ENCODE measurements at places on chromosomes 5 and 9. TPM values are rescaled to one million over a fixed set of nuclear protein-coding genes. Genes with fewer than 3 reads are reported as not detected.

The ZCCHC7 gene
- 25.3 TPM for total RNA-seq

The COL5A1 gene
- not detected for total RNA-seq

The POU5F2 gene
- 1.1 TPM for total RNA-seq

The ALDH1A1 gene
- not detected for total RNA-seq

The FOXD4L4 gene
- not detected for total RNA-seq

The MPDZ gene
- total RNA-seq = not detected

The NR2F1-AS1 gene
- total RNA-seq = not detected

The F12 gene
- total RNA-seq = 2.7 TPM

The FBN2 gene
- total RNA-seq = not detected

The SH2D3C gene
- 22.2 TPM for total RNA-seq

The GPR151 gene
- total RNA-seq = not detected

The MLANA gene
- not detected for total RNA-seq

DNA sequence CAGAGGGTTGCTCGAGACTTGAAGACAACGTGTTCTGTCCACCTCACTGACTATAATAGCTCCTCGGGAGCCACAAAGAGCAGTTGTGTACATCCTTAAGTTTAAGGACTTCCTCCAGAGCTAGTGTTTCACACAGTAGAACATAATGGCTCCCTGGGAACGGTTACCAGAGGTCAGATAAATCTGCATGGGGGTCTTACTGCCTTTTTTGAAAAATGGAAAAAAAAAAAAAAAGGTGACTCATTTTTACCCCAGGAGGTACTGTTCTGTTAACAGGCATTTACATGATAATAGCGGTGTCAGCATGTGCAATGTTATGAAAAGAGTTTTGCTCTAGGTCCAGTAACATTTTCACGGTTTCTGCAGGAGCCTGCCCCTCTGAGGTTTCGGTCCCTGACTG is 498.9 kb upstream of the WWC1 start:
- DNase-seq = no peak

- no peak for DNase-seq
These were observed 1554.1 kb downstream of the EFNA5 start for GRCh38 chr5:106116682-106117081.

DNA sequence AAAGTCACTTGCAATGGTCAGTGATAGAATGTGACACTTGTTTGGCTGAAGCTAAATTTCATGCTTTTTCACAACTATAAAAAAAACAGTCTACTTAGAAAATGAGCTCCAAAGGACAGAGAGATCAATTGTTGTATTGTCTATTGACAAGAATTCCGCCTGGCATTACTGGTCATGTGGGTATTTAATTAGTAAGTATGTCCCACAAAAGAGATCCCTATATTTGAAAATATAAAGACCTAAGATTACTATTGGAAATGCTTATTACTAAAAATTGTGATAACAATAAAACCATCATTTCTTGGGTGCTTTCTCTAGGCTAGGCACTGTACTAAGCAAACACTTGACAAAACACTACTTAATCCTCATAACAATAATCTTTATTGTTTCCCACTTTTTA is 745.2 kb upstream of the C9orf72 start:
- DNase-seq = no peak

DNA sequence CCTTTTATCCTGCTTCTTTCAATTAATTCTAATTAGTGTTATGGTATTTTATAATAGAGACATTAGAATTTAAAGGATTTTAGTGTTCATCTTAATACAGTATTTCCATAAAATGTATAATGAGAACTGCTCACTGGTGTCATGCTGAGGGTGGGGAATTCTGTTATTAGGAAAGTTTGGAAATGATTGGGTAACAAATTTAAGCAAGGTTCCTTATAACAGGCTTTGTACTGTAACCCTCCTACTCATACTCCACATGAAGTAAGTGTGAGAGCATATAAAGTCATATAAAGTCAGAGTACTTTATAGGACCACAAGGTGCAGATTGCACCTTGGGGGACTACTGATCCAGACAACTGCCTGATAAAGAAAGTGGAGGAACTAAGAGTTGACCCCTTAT is 42.2 kb downstream of the SV2C start:
- DNase-seq = no peak

- DNase-seq = no peak
These were observed 69.6 kb downstream of the DAB2IP start for GRCh38 chr9:121721058-121721350.

DNA sequence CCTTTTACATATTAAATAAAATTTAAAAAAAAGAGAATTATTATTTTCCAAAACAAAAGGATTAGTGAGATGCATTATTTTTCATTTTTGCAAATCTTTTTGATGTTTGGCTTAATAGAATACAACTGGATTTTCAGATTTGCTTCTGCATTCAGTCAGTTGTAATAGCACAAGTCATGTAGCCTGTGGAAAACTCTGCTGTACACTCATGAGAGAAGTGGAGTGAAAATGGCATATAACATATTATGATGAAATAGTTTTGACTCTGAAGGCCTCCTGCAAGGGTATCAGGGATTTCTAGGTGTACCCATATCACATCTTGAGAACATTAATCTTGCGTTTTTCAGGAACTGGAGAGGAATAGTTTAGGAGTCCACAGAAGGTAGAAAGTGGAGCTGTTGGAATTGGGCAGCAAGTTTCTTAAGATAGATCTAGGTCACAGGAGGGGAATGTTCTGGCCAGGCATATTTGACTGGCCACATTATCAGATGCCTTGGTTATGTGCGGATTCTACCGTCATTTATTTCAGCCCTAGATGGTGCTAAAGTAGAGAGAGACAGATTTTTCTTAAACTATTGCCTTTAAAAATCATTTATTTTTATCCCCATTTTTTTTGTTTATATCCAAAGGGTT is 16.4 kb downstream of the LNPEP start:
- DNase-seq = peak; percentile 32

- DNase-seq = no peak
These were observed 547.7 kb downstream of the EFNA5 start for GRCh38 chr5:107123014-107123413.

GRCh38 chr5:170010595-170010994 is 30.3 kb upstream of the INSYN2B start:
- no peak for DNase-seq

DNA sequence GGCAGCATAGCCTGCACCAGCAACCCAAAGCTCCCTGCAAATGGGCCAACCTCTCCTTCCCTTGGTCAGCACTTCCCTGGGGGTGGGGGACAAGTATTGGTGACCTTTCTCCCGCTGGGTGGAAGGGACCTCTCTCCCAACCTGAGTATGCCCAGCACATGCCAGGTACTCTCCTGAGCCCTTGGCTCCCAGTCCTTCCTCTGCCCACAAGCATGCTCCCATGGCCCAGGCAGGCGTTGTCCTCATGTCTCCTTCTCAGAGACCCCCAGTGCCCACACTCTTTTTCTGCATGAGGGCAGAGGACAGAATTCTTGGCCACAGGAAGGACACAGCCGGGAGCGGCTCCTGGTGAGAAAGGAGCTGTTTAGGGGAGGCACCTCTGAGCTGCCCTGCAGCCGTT is 60.3 kb downstream of the PHF2 start:
- DNase-seq = no peak

- DNase-seq = no peak
These were observed 591.8 kb downstream of the PDE4D start for GRCh38 chr5:59301727-59302126.

DNA sequence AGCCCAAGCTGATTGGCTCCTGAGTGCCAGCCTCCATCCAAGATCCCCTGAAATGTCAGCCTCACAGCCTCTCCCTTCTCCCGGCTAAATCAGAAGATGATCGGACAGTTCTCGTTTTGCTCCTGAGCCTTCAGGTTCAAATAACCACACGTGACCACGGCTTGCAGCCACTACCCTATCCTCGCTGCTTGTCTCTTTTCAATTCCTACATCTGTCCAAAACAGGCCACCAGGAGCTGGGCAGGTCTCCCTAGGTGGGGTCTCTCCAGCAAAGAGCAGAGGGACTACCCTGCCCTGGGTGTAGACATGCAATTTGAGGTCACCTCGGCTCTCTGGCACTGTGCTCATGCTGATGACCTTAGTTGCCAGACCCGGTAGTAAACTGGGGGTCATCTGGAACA is 224.0 kb upstream of the TBC1D2 start:
- DNase-seq = no peak

DNA sequence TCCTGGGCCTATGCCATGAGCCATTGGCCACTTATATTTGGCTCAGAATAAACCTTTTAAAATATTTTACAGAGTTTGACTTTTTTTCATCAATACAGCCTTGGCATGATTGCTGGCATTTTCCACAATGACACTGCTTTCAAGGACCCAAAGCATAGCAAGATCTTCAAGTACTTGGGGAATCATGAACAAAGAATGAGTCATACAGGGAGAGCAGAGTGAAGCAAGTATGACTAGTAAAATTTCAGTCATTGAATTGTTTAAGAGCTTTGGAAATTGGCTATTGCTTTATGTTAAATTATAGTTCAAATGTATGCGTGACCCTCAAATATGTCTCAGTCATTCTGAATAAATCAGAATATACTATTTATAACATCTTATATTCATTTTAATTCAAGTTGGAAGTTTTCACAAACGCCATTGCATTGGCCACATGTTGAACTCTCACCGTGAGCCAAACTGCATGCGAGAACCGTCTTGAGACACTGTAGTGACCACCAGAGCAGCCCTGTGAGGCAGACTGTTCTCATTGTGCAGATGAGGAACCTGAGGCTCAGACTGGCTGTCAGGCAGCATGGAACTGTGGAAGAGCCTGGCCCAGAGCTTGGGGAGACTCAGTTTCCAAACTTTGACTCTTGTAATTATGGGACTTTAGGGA is 52.9 kb downstream of the GDNF start:
- DNase-seq = no peak

DNA sequence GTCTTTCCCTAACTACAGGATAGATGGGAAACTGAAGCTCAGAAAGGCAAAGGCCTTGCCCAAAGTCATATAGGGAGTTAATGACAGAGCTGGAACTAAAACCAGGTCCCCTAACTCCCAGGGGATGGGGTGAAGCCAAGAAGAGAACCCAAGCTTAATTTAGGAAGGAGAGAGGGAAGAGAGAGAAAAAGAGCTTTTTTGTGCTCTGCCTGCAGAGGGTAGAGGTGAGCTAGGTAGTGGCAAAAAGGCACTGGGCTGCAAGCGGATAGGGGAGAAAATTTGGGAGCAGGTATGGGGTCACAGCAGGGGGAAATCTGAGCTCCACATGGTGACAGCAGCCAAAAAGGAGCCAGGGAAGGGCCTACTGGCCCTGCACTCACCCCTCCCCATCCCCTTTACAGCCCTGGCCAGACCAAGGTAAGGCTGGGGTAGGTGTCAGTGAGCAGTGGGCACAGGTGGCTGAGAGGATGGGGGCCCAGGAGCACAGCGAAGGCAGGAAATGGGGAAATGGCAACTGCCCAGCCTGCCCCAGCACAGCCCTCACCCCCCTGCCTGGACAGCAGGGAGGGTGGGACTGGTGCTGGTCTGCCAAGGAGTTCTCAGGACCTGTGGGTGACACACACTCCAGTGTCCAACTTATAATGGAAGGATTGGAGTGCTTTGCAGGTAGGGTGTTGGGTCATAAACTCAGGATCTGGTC is 3.3 kb downstream of the ENHO start:
- no peak for DNase-seq

- DNase-seq = no peak
These were observed 43.2 kb downstream of the RGMB start for GRCh38 chr5:98816582-98817222.

DNA sequence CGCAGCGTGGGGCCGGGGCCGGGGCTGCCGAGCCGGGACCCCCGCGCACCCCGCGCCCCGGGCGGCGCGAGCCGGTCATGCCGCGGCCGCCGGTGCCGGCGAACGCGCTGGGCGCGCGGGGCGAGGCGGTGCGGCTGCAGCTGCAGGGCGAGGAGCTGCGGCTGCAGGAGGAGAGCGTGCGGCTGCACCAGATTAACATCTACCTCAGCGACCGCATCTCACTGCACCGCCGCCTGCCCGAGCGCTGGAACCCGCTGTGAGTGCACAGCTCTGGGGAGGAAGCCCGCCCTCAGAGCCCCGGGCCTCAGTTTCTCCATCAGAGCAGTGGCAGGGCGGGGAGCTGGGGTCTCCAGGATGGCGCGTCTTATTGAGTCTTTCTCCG is 335 bp downstream of the GALNT12 start:
- DNase-seq = peak; percentile 81

GRCh38 chr9:86753836-86754235 is 193.5 kb downstream of the GAS1 start:
- DNase-seq = no peak

DNA sequence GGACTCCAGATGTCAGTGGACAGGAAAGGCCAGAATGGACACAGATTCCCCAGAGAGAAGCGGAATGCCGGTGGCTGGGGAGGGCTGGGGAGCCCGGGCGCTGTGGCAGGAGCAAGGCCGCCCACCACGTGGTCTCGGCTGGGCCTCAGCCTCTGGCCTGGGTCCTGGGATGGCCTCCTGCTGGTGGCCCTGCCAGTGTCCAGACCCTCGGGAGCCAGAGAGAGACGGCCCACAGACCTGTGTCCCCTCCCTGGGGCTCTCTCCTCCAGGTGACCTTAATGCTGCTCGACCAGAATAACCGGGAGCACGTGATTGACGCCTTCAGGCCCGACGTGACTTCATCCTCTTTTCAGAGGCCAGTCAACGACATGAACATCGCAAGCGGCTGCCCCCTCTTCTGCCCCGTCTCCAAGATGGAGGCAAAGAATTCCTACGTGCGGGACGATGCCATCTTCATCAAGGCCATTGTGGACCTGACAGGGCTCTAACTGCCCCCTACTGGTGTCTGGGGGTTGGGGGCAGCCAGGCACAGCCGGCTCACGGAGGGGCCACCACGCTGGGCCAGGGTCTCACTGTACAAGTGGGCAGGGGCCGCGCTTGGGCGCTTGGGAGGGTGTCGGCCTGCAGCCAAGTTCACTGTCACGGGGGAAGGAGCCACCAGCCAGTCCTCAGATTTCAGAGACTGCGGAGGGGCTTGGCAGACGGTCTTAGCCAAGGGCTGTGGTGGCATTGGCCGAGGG is 19.0 kb downstream of the FBXW5 start:
- DNase-seq = no peak

DNA sequence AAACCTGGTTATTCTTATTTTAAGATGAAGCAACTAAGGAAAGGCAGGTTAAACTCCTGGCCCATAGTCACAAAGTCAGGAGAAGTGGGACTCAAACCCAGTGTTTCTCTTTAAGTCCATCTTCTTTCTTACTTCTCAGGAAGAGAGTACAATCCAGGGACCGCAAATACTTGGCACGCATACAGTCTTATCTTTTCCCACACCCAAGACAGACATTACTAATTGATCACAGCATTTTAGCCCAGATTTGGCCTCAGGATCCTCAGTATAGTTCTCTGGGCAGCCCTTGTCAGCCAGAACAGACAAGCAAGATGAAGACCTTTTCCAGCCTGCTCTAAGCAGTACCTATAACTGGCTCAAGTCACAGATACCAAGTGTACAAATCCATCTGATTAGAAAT is 125.5 kb upstream of the RAI14 start:
- DNase-seq = no peak

DNA sequence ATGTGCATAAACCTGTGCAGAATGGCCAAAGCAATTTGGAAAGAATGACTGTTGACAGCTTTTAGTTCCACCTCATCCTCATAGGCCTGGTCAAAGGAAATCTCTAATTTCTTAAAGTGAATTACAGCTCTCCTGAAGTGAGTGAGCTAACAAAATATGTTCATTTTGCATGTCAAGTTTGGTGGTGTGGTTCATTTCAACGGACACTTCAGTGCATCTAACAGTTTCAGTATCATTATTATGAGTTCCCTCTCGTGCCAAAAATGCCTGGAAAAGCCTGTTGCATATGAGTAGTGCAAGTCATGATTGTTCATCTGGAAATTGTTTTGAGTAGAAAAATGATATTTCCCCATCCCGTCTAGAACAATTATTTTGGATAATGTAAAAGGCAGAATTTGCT is 53.2 kb upstream of the HMHB1 start:
- DNase-seq = no peak

Data from activated CD4-positive, alpha-beta T cell treated with anti-CD3 and anti-CD28 coated beads, Interleukin-2, amount 10 ng/mL, durations not matched to agents 24 days and 14 days (primary cell).